ENCODE measurements at places on chromosomes 3 and 15.

GRCh38 chr3:52054661-52055511 lies 1.5 kb downstream of the DUSP7 start:
- DNase-seq, result no peak

GRCh38 chr3:105835606-105836005 lies 33.2 kb downstream of the CBLB start:
- DNase-seq, result no peak

DNA sequence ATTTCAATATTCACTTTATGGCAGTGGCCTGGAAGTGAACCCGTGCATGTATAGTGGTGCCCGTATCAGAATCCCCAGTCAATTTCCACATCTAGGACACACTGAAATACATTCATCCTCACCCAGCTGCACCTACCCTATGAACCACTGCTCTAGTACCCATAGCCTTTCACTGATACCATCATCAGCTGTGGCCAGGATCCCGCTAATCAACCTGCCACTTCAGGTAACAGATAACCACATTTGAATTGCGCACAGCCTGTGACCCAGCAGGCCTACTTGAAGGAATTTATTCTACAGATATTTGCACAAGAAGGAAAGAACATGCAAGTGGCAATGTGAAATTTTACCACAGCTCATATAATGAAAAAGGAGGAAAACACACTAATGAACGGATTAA lies 161.0 kb upstream of the CCDC54 start:
- DNase-seq, result no peak

DNA sequence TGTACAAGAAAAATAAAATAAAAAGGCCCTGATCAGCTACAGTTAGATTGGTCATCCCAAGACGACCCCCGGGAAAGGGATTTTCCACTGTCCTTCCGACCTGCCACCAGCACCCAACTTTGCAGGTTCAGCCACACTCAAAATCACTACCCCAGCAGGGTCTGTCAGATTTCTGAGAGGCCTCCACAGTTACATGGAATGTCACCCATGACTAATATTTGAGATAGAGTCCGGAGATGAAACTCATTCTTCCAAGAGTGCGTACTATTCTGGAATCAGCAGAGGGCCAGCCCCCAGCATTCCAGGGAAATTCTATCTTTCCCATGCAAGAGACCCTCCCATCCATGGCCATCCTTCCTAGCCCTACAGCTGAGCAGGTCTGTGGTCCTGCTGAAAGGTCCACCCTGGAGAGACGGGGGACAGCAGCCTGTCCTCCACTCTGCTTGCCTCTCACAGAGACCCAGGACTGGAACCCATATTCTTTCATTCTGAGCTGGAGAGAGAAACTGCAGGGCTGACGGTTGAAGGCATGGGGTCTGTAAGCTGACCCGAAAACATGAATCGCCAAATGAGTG lies 5.8 kb downstream of the LIPC start:
- DNase-seq, result no peak

DNA sequence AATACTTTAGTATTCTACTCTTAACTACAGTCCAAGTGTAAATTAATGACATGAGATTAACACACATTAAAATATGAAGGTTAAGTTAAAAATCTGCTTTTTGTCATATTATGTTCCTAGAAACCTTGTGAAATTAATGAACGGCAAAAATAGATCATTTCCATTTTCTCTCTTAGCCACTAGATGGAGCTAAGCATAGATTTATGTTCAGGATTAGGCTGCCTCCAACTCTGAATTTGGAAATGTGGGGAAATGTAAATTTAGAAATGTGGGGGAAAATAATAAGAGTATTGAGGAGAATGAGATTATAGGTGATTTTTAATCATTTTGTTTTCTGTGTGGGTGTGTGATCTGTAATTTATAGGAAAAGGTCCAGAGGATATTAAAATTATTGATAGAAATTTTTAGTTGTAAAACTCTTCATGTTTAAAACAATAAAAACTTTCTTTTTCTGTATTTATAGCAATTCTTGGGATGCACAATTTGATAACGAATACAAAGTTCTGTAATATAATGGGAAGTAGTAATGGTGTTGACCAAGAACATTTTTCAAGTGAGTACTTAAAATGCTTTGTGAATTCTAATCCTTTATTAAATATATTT lies 59.2 kb downstream of the TMOD3 start:
- peak; percentile 11 for DNase-seq

DNA sequence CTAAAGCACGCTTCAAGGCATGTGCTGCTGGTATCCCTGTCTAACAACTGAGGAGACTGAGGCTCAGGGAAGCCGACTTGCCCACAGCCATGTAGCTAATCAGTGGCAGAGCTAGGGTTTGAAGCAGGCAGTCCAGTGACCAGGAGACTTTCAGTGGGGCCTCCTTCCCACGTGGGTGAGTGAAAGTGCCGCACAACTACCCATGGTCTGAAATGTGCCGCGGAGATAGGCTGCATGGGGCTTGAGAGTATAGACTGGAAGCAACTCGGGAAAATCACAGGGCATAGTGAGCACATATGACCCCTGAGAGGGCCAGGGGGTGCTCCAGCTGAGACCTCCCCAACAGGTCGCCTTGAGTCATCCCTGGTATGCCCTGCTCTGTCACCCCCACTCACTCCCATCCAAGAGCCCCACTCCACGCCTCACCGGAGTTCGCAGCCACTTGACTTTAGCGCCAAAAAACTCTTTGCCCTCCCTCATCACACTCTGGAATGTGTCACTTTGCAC lies 19.1 kb downstream of the FAM174B start:
- no peak for DNase-seq

Data from SIG-M5 (cell line).